Endothelial cell (in vitro differentiated cells): ENCODE measurements at places on chromosomes 3 and 15.

- no peak for DNase-seq
Observed at GRCh38 chr3:66602691-66603090, 101.9 kb upstream of the LRIG1 start.

- no peak for DNase-seq
Observed at GRCh38 chr15:36156879-36157427, 422.5 kb upstream of the CDIN1 start.

- DNase-seq, result no peak
Observed at GRCh38 chr15:68227643-68228142, 1.8 kb downstream of the CLN6 start.

DNA sequence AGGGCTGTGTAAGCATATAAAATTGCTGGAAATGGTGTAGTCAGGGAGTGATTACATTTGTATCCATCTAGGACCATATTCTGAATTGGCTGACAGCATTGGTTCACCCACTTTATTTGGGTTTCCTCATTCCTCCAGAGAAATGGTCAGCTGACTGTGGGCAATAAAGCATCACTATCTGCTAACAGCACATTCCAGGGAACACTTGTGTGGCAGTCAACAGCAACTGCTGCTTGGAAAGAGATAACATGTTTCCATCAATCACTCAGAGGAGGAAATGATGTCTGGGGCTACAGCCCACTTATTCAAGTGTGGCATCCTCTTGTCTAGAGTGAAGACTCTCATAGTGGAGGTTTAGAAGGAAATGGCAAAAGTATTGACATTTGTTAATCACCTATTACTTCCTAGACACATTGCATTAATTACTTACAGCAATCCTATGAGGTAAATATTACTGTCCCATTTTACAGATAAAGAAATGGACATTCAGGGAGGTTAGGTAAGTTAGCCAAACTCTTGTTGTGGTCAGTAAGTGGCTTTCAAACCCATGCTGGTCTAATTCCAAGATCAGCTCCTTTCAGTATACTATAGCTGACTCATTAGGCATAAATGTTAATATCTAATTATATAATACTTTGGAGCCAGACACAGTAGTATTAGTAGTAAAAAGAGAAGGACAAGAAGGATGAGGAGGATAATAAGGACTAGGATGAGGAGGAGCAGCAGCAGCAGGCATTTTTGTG, 247.8 kb downstream of the ALCAM start:
- peak; percentile 5 for DNase-seq

- no peak for DNase-seq
Observed at GRCh38 chr3:10242182-10243065, 5.8 kb upstream of the TATDN2 start.

GRCh38 chr3:66722675-66723074, 221.9 kb upstream of the LRIG1 start:
- no peak for DNase-seq

- DNase-seq, result no peak
Observed at GRCh38 chr3:162719684-162720341, 1223.2 kb downstream of the OTOL1 start.

DNA sequence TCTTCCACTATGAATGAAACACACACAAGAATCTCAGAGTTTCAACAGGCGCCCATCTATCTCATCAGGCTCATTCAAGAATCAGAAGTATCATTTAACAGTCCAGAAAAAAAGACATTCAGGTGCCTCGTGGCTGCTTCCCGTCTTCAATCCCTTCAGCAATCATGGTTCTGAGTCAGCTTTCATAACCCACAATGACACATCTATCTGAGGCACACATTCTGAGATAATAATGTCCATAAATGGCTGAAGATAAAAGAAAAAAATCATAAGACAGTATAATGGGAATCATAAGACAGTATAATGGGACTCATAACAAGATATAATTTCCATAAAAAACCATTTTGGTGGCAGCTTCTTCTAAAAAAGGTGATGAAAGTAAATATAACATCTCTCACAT, 52.4 kb downstream of the TNIK start:
- DNase-seq, result no peak

DNA sequence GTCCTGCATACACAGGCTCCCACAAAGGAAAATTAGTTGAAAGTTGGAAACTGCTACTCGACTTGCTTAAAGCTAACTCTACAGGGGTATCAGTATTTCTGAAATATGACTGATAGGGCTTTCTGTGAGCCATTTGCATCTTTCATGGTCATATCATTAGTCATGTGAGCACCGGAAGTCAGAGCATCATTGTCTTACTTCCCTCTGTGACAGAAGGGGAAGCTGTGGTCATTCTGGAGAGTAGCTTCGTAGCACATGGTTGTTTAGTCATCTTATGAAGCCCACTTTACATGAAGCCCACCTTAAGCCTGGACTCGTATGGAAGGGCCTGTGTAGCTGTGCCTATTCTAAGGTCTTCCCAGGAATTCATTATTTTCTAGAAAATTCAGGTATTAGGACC, 69.0 kb downstream of the COL6A5 start:
- DNase-seq, result no peak
